ENCODE measurements at places on chromosomes 4 and X.

GRCh38 chr4:155564880-155565279 is 101.8 kb upstream of the GUCY1A1 start:
- no peak for DNase-seq

DNA sequence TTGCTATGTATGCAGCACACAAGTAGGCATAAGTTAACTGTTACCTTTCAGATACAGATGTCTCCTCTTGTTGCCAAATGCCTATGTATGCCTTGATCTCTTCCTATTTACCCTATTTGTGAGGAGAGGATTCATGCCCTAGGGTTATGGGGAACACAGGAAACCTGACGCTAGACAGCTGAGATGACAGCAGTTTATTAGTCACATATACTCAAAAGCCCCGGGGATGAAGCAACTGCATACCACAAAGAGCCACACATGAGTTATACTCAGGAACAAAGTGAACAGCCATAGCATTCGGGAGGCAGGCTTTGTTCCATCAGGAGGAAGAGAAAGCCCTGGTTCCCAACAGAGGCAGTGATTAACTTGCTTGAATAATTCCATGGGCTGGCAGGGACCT is 1011.7 kb upstream of the PCDH7 start:
- no peak for DNase-seq

DNA sequence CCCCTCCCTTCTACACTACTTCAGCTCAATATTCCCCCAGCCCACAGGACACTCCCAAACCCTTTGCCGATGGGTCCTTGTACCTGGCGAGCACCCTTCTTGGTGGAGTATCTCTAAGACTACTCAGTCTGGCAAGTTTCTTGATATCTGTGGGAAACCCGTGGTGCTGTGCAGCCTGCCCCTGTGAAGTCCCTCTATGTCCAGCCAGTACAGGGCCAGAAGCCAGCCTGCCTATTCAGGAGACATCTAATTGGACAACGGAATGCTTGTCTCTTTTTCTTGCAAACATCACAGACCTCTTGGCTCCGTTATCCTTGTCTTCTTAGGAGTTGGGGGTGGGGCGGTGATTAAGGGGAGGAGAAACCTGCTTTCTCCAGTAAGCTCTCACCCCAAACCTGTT is 3.7 kb upstream of the IGFBP7 start:
- DNase-seq = no peak

- no peak for DNase-seq
Observed at GRCh38 chr4:7542781-7543180, 108.1 kb upstream of the PSAPL1 start.

- DNase-seq = no peak
Observed at GRCh38 chr4:147367891-147368290, 113.0 kb upstream of the EDNRA start.
